Stimulated activated CD8-positive, alpha-beta memory T cell treated with anti-CD3 and anti-CD28 coated beads, Interleukin-4, amount 100 ng/mL, for 1 hour (primary cell): ENCODE measurements at places on chromosomes 5 and 9.

DNA sequence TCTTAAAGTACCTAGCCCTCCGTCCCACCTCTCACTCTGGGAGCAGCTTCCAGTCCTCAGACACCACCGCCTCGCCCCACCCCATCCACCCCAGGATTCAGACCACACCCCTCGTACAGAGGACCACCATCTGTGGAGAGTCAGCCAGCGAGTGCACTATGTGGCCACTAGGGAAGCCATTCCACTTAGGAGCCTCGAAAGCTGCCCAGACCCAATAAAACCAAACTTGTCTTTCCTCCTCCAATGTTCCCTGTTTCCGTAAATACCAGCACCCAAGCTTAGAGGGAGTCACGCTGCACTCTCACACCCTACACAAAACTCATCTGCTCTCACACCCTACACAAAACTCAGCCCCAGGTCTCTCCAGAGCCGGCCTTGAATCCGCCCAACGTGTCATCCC, 1.9 kb downstream of the GCNT4 start:
- DNase-seq, result no peak

GRCh38 chr5:5424736-5425135, 2.3 kb downstream of the ICE1 start:
- no peak for DNase-seq

- no peak for DNase-seq
Observed at GRCh38 chr9:16221366-16221765, 649.1 kb downstream of the BNC2 start.

DNA sequence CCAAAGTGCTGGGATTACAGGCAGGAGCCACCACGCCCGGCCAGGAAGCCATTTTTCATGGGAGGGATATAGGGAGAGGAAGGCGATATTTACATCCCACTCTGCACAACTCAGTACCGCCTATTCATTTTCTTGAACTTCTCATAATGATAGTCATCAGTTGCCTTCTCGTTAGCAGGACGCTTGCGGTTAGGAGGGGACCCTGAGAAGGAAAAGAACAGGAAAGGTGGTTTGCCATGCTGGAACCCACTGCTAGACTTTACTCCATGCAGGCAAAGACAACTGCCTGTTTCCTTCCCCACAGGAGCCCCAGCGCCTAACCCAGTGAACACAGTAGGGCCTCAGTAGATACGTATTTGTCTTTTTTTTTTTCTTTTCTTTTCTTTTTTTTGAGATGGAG, 4.1 kb upstream of the TOR1A start:
- no peak for DNase-seq

DNA sequence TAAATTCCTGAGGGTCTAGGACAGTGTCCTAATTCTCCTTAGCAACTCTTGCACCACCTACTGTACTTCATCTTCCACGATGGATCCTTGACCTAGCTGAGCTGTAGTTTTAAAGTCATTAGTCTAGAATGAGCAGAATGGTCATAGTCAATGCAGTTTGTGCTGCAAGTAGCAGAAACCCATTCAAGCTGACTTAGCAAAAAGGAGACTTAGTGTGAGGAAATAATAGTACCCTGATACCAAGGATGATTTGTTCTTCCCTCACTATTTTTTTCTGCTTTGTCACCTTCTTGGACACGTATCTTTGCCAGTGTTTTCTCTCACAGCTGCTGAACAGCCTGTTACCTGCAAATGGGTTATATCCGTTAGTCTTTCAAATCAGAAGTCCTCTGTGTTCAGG, 5.3 kb downstream of the MFAP3 start:
- DNase-seq, result no peak

DNA sequence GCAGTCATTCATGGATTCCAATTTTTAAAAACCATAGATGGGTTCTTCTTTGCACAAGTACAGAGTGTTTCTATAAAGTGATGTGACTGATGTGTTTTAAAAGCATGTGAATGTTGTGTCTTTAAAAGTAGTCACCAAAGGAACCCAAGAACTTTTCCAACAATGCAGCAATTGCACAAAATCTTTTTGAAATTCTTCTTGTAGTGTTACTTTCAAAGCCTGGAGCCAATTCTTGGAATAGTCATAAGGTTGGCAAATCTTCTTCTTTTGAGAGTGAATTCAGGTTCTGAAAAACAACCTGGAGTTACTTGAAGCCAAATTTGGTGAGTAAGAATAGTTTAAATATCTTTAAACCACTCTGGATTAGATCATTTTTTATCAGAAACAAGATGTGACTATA, 10.5 kb downstream of the GRAMD2B start:
- no peak for DNase-seq

DNA sequence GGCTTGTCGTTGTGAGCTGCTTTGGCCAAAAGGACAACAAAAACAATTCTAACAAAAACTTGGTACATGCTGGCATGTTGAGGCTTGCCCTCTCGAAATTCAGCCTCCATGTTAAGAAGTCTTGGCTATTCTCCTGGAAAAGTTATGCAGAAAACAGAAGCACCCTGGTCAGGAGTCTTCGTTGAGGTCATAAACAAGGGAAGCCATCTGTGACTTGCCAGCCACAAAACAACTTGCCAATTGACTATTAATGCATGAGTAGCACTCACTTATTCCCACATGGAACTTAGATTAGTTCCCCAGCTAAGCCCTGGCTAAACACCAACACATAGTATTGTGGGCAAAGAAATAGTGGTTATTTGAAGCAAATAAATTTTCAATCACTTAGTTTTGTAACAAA, 521.0 kb upstream of the CHD1 start:
- DNase-seq, result no peak

DNA sequence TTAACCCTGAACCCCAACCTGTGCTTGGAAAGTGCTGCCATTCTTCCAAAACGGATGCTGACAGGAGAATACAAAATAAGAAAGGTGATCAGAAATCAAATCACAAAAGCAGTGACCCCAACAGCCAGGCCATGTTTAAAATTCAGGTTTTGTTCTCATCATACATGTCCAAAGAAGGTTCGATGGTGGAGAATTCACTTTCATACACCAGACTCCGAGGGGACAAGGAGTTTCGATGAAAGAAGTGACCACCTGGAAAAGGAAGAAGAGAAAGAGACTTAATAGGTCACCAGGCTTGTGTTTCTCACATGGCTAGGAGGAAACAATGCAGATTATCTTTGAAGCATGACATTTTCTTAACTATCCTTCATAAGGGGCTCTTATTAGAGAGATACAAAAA, 12.5 kb upstream of the TBC1D9B start:
- DNase-seq, result no peak

DNA sequence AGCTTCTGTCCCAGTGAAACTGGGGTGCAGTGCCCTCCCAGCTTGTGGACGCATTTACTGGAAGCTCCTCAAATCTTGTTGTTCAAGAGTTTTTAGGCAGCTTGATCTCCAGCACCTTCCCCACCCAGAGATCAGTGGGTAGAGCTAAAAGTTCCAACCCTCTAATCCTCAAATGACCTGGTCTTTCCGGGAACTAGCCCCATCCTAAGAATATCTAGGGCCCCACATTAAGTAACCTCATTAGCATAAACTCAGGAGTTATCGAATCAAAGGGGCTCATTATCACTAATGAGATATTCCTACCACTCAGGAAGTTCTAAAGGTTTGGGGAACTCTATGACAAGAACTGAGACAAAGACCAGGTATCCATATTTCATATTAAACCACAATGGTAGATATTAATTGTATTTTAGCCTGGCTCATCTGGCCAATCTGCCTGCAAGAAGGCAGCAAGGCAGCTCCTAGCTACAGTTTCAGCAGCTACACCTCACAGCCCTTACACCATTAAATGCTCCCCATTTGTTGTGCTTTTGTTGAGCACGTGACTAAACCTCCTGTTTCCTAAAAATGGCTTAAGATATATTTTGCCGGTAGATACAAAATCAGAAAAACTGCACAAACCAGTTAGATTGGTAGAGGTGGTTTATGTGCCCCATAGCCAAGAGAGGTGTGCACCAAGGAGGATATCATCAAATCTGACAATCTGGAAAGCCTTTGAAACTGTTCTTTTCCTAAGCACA, 24.6 kb upstream of the SLC22A5 start:
- DNase-seq, result no peak

GRCh38 chr5:164869325-164869724, 1363.9 kb downstream of the MAT2B start:
- DNase-seq, result no peak

DNA sequence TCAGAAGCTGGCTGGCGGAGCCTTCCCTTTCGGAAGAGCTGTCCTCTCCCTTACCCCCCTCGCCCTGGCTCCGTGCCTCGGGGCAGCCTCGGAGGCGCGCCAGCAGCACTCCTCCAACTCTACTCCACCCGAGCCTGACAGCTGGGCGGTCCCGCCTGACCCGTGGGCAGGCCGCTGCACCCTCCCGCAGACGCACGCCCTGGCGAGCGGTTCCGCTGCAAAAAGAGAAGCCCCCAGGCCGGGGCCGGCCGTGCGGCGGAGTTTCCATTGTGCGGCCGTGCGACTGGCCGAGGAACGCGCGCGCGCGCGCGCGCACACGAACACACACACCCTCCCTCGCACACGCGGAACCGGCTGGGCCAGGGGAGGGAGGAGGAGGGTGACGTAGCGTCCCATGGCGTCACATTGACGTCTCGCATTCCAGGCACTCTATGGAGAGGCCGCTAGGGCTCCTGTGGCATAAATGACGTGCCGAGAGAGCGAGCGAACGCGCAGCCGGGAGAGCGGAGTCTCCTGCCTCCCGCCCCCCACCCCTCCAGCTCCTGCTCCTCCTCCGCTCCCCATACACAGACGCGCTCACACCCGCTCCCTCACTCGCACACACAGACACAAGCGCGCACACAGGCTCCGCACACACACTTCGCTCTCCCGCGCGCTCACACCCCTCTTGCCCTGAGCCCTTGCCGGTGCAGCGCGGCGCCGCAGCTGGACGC, at the start of gene NR4A3:
Gene NR4A3 (plus strand): TSS at position 490 of the 713 bp plus-strand sequence. CDS start 6,158 bp downstream, outside the sequence.
- DNase-seq, result peak; percentile 78

DNA sequence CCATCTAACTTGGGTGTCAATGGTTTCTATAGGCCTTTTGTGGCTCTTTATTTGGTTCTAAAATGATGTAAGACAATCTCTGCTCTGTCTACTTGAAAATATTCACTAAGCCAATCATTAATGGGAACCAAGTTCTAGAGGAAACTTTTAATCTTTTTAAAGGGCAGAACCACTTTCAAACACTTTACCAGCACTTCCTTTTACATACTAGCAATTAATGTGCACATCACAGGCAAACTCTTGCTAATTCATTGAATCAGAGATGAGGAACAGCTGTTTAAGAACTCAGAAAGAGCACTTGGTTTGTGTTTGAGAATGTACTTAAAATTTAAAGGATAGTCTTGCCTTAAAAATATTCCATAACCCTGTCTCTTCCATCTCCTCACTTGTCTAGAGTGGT, 83.4 kb downstream of the PAPPA start:
- no peak for DNase-seq

GRCh38 chr9:118029425-118029824, 325.2 kb downstream of the TLR4 start:
- DNase-seq, result no peak

- DNase-seq, result no peak
Observed at GRCh38 chr5:110324876-110325275, 401.6 kb downstream of the TMEM232 start.
